ENCODE measurements at places on chromosomes 16 and 17.

GRCh38 chr17:50593321-50593720 lies 32.8 kb downstream of the CACNA1G start:
- no peak for DNase-seq

- no peak for DNase-seq
These were observed 9.2 kb upstream of the TBX2 start for GRCh38 chr17:61390479-61390791.

DNA sequence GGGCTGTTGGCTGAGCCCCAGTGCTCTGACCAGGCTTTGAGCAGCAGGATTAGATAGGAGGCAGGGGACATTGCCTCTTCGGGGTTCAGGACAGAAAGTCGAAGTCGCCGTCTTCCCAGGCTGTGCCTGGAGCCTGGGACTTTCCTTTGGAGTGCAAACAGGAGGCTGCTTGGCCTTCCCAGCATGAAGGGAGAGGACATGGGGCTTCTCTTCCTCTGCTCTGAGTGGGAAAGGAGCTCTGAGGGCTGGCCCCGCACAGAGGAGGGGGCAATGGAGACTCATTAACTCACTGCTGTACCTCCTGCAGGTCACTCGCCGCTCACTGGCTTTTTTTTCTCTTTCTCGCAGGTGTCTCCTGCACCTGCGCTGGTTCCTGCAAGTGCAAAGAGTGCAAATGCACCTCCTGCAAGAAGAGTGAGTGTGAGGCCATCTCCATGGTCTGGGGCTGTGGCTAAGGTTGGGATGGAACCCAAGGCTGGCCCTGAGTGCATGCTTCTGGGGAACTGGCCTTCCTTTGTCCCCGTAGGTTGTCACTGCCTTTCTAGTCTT lies 642 bp downstream of the MT1F start:
- no peak for DNase-seq

DNA sequence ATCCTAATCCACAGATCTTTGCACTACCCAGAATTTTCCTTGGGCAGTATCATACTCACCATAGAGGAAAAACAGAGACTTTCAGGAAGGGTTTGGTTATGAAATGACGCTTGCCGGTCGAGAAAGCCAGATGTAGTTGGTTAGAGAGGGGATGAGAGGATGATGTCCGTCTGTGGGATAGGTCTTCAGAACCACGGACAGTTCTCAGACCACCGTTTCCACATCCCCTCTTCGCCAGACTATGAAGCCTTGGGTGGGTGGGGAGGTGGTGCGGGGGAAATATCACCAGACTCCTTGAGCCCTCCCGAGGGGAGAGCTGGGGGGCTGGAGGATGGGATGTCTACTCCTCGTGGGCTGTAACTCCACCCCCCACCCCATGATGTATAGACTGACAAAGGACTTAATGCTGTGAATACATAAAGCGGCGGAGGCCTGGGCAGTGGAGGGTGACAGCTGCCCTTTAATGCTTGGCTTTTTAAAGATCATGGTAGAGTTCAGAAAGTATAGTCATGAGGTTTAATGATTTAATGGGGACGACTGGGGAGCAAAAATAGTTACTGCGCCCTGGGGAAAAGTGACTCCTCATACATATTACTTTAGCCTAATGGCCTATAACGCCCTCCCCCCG lies 96.6 kb downstream of the MRM1 start:
- peak; percentile 41 for DNase-seq

DNA sequence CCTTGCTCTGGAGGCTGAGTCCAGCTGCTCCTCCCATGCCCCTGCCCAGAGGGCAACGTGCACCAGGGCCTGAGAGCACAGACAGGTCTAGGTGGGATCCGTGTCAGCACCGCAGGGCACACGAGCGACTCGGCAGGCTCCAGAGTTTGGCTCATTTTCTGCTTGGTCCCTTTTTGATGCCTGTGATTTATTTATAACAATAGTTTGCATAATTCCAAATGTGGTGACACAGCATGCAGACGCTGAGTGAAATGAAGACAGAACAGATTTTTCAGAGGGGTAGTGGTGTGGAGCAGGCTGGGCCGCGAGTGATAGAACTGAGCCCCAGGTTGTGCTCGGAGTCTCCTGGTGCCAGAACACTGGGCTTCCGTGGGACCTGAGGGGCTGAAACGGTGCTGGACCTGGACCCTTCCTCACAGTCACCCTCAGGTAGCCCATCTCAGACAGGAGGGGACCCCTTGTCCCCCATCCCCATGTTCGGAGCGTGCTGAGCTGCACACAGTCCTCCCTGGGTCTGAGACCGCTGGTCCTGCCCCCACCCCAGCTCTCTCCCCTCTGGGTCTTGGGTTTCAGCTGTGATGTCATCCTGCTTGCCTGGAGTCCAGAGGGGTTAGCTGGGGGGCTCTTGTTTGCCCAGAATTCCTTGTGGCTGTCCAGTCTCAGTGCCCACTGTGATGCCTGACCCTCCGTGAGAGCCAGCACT lies 95.9 kb downstream of the METRNL start:
- DNase-seq = no peak

GRCh38 chr16:6309271-6309670 lies 1023.4 kb upstream of the RBFOX1 start:
- no peak for DNase-seq

DNA sequence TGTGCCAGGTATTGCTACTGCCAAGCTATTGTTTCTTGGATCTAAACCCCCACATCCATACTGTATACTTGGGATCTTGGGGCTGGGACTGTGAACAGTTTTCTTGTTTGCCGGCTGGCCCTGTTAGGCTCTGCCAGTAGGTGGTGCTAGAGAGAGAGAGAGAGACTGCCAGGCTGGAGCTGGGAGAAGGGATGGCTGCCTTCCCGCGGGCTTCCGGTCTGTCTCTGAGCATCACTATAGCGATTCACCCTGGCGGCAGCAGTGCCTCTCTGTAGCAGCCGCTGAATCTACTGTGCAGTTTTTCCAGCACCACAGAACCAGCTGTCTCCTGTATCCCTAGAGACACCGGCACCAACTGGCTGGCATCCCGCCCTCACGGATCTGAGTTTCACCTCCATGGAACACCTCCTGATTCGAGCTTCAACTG lies 201.2 kb downstream of the UTP18 start:
- peak; percentile 47 for DNase-seq

DNA sequence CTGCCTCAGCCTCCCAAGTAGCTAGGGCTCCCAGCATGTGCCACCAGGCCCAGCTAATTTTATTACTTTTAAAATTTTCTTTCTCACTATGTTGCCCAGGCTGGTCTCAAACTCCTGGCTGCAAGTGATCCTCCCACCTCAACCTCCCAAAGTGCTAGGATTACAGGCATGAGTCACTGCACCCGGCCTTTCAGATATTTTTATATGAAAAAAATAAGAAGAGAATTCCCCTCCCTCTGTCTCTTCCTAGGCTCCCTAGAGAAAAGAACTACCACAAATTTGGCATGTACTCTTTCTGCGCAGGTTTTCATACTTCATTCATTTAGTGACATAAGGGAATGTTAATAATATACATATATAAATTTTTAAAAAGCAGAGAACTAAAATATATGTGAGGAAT lies 21.7 kb upstream of the SMURF2 start:
- no peak for DNase-seq

GRCh38 chr17:73304971-73305812 lies 6.6 kb downstream of the CDC42EP4 start:
- DNase-seq = peak; percentile 83

DNA sequence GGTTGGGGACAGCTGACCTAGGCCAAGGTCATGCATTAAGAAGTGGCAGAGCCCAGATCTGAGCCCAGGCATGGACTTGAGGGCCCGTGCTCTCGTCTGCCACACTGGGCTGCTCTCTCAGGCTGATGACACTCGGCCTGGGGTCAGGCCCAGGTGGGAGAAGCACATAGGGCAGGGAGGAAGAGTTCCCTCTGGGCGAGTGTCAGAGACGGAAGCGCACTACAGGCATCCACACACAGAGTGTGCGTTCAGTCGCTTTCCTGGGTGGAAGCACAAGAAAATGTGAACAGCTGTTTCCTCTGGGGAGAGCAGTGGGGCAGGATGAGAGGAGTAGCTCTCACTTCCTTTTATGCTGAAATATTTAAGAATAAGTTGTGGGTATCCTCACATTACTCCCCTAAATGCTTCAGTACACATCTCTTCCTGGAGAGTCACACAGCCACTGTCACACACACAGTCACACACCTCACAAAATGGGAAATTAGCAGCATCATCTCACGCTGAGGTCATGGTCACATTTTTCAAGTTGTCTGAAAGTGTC lies 59.7 kb downstream of the B9D1 start:
- DNase-seq = no peak

DNA sequence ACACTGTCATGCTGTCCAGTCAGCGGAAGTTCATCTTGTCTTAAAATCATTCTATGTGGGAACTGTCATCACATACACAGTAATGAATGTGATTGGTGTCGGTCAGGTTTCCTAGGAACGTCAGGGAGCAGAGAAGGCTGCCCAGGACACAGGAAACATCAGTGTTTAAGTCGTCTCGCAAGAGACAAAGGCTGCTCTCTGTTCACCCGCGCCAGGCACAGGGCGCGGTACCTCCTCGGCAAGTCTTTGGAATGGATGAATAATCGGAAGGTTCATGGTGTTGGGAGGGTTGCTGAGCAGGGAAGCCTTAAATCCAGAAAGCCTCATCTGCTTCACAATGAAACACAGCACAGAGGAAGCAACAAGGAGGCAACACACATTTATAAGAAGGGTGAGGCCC lies 148.2 kb downstream of the CPPED1 start:
- no peak for DNase-seq

All from HTR-8/SVneo (cell line).